Cardiac fibroblast (primary cell): ENCODE measurements at places on chromosomes 12 and 14.

GRCh38 chr14:33504246-33505099, 446.4 kb downstream of the EGLN3 start:
- DNase-seq: no peak

DNA sequence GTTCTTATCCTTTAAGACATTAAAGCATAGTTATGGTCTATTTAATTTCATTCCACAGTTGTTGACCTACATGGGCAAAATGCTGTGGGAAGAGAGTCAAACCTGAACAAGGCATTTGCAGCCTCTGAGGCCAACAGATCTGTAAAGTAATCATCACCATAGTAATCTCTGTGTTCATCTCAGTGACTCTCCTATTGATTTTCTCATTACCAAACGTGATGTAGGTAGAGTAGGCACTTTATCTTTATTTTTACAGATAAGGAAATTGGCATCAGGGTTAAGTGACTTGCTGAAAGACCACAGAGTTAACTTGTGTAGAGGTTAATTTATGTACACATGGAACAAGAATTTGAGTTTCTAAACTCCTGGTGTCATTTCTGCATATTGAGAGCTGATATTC, 203.0 kb downstream of the ESR2 start:
- no peak for DNase-seq

- no peak for DNase-seq
Observed at GRCh38 chr14:35750202-35750904, 58.7 kb downstream of the RALGAPA1 start.

DNA sequence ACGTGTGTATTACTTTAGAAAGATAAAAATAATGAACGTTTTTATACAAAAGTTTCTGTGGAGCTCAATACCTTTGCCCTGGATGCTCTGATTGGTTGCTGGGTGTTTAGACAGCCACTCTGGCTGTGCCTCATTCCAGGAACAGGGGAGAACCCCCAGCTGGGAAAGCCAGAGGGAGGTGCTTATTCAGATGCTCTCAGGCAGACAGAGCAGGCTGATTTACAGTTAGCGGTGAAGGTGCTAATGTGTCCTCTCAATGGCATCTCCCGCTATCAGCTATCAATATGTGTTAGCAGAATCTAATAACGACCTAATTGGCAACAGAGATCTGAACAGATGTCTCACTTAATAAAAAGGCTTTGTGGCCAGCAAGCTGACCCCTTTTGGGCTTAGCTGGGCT, 402.3 kb downstream of the NUAK1 start:
- no peak for DNase-seq
